ENCODE measurements at places on chromosomes 13 and 19.

- DNase-seq: no peak
Measured at GRCh38 chr13:76971215-76971614, 20.7 kb upstream of the CLN5 start.

DNA sequence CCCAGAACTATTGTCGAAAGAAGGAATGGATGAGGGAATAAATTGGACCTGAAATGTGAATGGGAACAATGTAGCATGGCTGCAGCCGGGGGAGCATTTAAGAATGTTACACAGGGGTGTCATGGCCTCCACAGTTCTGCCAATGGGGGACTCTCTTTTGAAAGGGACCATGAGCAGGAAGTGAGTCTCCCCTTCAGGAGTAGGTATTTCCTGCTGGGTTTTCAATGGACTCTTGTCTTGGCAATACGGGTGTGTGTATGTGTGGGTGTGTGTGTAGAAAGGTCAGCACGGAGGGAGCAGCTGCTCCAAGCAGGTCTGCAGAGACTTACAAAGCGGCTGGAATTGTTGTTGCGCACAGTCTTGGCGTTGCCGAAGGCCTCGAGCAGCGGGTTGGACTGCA is 24.4 kb downstream of the MYO1F start:
- DNase-seq: peak; percentile 31

- no peak for DNase-seq
Measured at GRCh38 chr13:99830931-99831330, 140.6 kb downstream of the ZIC5 start.

- DNase-seq: no peak
Measured at GRCh38 chr19:9622531-9622930, 1.5 kb upstream of the ZNF561 start.

- DNase-seq: no peak
Measured at GRCh38 chr13:113327766-113328471, 30.9 kb downstream of the LAMP1 start.

DNA sequence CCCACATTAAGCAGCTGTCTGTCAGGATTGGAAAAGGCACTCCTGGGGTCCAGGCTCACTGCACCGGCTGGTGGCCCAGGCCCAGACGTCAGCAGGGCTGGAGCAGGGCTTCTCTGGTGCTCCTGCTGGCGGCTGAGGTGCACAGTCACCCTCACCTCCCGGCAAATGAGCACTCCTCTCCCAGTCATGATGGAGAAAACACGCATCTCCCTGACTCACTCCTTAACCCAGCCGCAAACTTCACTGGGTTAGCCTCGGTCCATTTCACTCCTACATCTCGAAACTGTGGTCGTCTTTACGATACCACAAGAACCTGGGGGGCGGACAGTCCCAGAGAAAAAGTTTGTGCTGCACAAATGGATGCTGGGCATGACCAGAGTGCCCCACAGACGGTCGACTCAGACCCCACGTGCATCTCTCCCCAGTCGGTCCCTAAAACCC is 3.3 kb upstream of the RASA3 start:
- DNase-seq: no peak

DNA sequence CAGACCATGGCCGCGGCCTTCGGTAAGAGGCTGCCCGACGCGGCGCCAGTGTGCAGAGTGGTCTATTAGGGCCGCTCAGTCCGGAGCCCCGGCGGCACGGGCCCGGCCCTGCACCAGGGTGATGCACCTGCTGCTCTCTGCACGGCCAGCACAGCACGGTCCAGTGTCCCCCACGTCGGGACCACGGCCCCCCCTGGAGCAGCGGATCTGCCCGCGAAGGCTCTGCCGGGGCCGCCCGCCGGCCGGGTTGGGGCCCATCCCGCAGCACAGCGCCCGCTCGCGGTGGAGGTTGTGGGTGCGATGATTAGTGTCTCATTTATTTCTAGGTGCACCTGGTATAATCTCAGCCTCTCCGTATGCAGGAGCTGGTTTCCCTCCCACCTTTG is 7.9 kb downstream of the PTBP1 start:
- no peak for DNase-seq

DNA sequence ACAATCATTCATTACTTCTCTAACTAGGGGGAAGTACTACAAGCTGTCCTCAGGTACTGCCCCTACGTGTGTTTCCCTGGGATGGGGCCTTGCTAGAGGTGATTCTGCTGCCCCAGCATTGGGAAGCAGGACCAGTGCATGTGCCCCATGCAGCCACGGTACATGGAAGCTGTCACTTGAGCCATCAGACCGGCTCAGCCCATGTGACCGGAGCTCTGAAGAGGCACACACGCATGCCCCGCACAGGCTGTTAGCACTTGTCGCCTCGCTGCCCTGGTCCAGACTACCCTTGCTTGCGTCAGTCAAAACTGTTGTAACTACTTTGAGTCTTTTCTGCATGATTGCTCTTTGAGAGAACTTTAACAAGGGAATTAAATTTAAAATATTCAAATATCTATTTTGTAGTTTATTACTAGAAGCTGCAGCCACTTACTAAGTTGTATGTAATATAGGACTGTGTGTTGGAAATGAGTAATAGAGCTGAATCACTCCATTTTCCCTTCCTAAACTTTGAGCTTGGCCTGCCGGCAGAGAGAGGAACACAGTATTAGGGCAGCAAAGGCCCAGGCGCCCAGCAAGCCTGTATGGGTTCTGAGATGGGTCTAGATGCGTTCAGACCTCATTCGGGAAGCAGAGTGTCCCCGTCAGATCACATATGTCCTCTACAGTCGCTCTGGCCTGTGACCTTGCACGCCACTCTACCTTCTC is 42.2 kb downstream of the DHRS12 start:
- DNase-seq: no peak

- peak; percentile 76 for DNase-seq
Measured at GRCh38 chr19:55080968-55081769, 5.5 kb downstream of the EPS8L1 start.

DNA sequence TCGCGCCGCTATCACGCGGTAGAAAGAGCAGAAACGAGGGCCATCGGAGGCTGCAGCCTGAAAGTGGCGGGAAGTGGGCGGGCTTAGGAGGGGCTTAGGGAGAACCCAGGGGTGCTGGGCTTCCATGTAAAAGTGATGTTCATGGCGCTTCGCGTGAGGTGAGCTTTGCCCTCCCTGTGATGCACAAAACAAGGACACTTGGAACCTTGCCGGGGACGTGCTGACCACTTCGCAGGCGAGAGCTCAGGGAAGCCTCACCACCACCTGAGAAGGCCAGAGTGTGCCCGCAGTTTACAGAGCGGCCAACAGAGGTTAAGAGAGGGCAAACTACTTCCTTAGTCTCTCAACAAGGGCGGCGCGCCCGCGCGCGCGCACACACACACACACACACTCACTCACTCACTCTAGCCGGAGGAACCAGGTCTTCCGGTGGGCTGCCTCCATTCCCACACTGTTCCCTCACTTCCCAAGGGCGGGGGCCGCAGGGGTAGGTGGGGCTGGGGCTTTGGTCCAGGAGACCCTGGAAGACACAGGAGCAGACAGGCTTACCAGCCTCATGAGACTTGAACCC is 651 bp downstream of the GAPDHS start:
- DNase-seq: no peak

GRCh38 chr13:38564256-38565150 is 122.4 kb upstream of the FREM2 start:
- DNase-seq: no peak

GRCh38 chr13:77720988-77721387 is 23.5 kb downstream of the SLAIN1 start:
- no peak for DNase-seq

DNA sequence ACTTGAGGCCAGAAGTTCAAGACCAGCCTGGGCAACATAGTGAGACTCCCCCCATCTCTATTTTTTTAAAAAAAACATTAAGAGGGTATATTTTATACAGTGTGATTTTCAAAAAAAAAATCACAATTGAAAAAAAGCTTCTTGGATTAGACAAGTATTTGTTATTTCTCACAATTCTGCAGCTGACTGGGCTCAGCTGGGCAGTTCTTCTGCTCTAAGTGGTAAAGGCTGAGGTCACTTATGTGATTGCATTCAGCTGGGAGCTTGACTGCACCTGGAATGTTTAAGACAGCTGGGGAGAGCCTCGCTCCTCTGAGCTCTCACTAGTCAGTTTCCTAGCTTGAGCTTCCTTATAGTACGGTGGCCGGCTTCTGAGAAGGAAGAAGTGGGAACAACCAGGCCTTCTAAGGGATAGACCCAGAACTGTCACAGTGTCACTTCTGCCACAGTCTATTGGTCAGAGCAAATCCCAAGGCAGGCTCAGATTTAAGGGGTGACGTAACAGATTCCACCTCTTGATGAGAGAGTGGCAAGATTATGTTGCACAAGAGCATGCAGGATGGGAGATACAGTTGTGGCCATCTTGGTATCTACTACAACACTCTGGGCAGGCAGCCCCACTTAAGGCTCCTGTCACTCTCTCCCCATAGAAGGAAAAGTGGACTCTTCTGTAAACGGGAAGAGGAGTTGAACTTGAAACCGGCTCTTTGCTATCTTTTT is 19.7 kb upstream of the IRGC start:
- no peak for DNase-seq

GRCh38 chr19:32427536-32427935 is 22.0 kb downstream of the DPY19L3 start:
- no peak for DNase-seq

- DNase-seq: no peak
Measured at GRCh38 chr13:23905766-23906165, 8.5 kb upstream of the C1QTNF9B start.

GRCh38 chr19:1163934-1164683 is 10.0 kb downstream of the SBNO2 start:
- no peak for DNase-seq

DNA sequence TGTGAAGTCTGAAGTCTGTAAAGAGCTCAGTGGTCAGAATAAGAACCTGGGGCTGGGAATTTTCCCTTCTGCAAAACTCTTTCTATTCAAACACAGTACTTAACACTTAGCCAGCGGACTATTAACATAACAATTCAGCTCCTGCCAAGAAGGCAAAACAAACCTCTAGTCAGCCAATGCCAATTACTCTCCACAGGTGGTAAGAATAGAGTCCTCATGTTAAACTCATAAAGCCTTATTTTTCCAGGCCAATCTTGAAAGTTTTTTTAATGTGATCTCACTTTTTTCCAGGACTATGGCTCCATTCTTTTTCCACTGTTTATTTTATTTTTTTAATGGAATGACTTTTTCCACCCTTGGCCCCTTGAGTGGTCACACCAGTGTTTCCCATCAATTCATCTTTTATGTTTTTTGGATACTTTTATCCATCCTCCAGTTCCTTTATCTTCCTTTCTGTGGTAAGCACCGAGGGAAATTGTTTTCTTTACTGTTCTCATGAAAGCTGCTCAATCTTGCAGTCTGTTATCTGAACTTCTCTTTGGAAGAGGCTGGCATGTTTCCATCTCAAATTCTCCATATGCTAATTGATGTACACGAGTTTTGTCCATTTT is 217.3 kb downstream of the LHFPL6 start:
- DNase-seq: no peak

DNA sequence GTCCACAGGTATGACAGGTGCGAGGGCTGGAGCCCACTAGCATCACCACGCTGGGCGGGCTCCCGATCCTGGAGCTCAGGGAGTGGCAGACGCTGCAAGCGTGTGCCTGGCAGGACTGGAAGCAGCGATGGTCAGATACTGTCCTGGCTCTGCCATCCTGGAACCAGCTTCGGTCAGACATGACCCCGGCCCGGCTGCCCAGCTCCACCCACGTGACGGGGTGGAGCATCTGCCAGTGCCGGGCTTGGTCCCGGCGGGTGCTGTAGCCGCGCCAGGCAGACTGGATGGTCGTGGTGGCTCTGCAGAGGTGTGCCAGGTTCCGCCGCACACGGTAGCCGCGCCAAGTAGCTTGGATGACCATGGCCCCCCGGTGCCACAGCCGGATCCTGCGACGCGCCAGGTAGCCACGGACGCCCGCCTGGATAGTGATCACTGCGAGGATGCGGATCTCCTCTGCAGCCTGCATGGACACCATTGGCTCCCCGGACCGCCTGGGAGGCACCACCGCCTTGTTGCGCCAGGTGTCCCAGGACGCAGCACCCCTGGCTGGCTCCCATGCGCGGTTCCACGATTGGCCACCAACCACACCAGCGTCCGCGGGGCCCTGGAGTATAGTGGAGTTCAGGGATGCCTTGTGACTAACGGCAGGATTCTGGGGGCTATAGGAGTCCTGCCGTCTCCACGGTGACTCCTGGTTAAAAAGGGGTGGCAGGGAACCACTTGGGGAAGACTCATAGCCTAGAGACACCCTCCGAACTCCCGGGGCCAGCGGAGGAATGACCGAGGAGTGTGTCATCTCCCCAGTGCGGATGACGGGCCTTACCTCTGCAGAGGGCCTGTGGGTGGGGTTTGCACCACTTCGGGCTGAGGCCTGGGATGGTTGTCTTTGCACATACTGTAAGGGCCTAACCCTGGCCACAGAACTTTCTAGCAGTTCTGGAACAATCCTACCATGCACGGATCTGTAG is 16.5 kb downstream of the IQCN start:
- no peak for DNase-seq

DNA sequence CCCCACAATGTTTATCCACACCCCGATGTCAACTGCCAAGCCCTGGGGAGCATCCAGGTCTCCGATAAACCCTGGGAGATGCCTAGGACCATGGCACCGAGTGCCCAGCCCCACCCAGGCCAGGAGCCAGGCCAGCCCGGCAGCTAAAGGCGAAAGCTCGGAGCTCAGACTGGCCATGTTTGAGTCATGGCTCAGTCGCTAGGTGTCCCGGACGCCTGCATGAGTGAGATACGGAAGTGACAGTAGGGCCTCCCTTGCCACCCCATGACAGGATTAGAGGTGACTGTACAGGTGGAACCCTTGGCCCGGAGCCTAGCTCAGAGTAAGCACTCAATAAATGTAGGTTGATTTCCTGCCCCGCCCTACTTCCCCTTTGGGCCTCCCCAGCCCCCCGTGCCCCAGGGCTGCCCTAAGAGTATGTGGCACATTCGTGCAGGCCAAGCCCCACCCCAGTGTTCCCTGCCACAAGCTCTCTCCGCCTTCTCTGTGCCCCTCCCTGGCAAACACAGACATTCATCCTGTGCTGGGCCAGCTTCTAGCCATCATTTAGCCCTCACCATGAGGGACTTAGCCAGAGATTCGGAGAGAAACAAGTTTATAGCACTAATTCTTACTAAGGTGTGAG is 5.8 kb upstream of the TPM4 start:
- no peak for DNase-seq

DNA sequence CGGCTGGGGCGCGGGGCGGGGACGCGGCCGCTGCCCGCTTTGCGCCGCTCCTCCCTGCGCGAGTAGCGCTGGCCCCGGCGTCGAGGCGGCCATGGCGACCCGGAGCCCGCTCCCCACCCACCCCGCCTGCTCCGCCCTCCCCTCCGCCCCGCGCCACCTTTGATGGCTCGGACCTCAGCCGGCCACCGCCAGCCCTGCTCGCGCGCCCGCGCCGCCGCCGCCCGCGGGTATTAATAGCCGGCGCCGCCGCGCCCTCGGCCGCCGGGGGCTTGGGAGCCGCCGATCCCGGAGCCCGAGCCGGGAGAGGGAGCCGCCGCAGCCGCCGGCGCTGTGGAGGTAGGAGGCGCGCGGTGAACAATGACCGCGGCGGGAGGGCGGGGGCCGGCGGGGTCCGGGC is 261 bp downstream of the FARP1 start:
- peak; percentile 50 for DNase-seq

GRCh38 chr19:1068009-1069001 is 1.3 kb downstream of the ARHGAP45 start:
- DNase-seq: no peak

All from neural crest cell (in vitro differentiated cells).